ENCODE measurements at places on chromosomes 11 and 22. TPM values are rescaled to one million over a fixed set of nuclear protein-coding genes. Genes with fewer than 3 reads are reported as not detected.
A peak's percentile ranks its signal among the peaks of the same experiment; 100 is the strongest.

ALDH3B1 gene
- total RNA-seq, result not detected

- DNase-seq, result no peak
Observed at GRCh38 chr22:41828516-41828915, 4.4 kb upstream of the SREBF2 start.

DNA sequence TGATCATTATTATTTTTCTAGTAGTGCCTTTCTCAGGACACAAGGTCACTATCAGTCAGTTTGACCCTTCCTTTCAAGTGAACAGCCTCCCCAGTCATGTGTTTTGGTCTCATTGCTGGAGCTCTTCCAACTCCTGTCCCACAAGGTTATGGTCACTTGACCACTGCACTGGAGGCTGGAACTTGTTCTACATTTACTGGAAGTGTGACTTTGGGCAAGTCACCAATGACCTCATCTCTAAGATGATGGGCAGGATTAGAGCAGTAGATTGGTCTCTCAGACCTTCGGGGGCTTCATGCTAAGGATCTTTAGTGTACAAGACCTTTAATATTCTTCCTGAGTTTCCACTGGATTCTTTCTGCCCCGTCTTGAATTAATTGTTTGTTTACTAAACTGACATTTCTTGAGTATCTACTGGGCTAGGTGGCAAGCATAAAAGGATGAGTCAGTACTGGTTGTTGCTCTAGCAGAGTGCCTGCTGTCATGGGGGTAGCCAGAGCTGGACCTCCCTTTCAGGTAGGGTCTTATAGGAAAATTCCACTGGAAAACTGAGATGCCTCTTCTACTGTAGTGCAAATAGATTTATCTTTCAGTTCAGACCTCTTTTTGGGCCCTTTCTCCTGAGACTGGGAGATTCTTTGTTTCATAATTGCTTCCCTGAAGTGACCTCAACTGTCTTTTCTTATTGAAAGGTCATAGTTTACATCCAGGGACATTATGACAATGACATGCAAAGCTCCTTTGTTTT is 106.8 kb downstream of the GRAMD1B start:
- no peak for DNase-seq

VPREB1 gene
- not detected for total RNA-seq

- no peak for DNase-seq
Observed at GRCh38 chr11:64526795-64527194, 64.2 kb upstream of the SLC22A12 start.

FAM227A gene
- total RNA-seq, result 0.36 TPM

GRCh38 chr11:121235057-121235456 is 57.5 kb upstream of the SC5D start:
- DNase-seq, result no peak

DNA sequence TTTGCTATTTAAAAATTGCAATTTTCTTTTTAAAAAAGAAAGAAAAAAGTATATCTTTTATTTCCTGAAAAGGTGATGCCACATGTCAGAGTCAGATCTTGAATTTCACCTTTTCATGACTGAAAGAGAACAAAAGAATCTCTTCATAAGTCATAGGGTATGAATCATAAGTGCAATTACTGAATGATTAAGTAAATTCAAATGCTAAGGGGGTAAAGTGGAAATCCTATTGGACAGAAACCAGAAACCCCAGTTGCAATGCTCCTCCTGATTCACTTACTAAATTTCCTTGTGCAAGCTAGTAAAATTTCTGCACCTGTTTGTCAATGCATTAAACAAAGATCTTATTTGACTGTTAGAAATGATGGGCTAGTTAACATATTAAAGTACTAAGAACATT is 8.2 kb upstream of the PRRG4 start:
- DNase-seq, result no peak

TBX10 gene
- not detected for total RNA-seq

DNA sequence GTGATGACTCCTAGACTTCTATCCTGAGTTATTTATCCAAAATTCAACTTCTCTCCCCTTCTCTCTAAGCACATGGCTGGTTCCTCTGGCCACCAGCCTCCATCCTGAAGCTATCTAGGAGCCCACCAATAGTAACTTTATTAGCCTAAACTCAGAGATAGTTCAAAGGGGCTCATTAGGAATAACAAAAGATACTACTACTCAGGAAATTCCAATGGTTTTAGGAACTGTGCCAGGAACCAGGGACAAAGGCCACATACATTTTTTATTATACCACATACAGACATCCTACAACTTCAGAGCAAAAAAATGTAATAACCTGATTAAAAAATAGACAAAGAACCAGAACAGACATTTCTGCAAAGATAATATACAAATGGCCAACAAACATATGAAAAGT is 27.9 kb downstream of the SLC25A17 start:
- no peak for DNase-seq

GRCh38 chr11:12079726-12080556 is 30.4 kb upstream of the MICAL2 start:
- no peak for DNase-seq

GRCh38 chr11:123083623-123084029 is 21.7 kb upstream of the HSPA8 start:
- DNase-seq, result peak; percentile 91

- no peak for DNase-seq
Observed at GRCh38 chr11:121372028-121372427, 79.5 kb downstream of the SC5D start.

GRCh38 chr11:96341211-96342013 is 1.6 kb downstream of the MAML2 start:
- DNase-seq, result peak; percentile 81

All from activated CD4-positive, alpha-beta memory T cell treated with anti-CD3 and anti-CD28 coated beads for 36 hours (primary cell).